RPMI7951 (cell line): ENCODE measurements at places on chromosomes 4 and X.
A peak's percentile ranks its signal among the peaks of the same experiment; 100 is the strongest.

- DNase-seq: no peak
Measured at GRCh38 chr4:52850406-52851124, 11.6 kb upstream of the RASL11B start.

GRCh38 chr4:128979934-128980333, 113.4 kb downstream of the SCLT1 start:
- DNase-seq: peak; percentile 70

DNA sequence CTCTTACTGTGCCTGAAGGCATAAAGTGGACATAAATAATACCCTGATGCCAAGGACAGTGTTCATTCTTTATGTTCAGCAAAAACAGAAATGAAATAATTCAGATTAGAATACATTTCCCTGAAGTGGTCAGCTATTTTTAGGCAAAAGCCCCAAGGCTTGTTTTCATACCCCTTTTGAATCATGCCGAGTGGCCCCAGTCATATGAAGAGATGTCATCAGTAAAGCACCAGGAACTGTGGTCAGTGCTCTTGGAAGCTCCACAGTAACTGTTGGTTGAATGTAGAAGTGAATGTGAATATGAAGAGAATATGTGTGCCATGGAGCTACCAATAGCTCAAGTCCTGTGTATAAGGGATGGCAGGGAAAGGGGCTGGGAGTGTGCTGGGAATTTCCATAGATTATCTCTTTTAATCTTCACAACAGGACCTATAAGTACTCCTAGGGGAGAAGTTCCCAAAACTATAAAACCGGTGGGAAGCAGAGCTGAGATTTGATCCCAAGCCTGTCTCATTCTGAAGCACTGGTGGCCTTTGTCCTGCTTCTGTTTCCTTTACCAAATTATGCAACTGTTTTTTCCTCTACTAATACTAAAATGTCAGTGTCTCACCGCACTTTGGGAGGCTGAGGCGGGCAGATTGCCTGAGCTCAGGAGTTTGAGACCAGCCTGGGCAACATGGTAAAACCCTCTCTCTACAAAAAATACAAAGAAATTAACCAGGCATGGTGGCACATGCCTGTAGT, 52.6 kb downstream of the FNIP2 start:
- peak; percentile 54 for DNase-seq

DNA sequence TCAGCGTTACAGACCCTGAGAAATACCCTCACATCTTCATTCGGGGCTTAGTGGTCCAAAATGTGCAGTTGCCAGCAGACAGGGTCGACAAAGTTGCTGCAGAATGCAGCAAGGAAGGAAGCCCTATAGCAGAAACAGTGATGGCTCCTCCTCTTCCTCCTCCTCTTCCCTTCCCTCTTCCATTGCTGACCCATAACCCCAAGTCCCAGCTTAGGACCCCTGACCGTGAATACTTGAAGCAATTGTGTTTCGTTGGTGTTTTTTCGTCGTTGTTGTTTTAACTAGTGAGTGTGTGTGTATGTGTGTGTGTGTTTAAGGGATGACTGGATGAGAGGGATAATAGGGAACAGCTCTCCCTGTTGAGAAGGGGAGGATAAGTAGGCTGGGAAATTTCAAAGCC, 69.5 kb downstream of the SLAIN2 start:
- DNase-seq: no peak

DNA sequence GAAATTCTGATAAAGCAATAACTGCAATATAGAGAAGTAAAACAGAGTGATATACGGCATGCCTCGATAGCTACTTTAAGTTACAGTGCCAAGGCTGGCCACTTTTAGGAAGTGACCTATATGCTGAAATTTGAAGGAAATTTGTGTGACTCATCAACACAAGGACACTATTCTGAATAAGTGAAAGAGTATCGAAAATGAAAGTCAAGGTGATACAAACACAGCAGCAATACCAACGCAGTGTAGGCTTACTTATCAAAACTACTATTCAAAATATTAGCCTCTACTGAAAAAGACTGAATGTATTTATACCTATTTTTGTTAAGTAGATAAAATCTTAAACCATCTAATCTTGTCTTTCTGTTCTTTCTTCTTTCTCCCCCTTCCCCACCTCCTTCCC, 459.9 kb upstream of the GNPDA2 start:
- no peak for DNase-seq

DNA sequence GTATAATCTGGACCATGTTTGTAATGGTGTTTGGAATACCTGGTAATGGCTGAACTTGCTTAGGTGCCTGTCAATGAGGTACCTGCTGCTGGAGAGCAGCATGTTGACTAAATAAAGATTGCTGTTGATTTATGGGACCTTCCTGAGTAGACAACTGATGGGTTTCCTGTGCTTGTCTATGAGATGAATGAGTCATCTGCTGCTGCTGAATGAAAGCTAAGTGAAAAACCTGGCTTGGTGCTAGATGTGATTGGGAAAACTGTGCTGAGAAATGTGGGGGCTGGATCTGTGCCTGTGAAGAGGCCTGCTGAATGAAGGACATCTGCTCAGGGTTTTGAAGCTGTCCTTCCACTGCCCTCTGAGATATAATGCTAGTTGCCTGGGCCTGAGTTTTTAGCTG, 69.6 kb downstream of the WNK3 start:
- DNase-seq: no peak

GRCh38 chrX:100247826-100248225, 162.2 kb downstream of the PCDH19 start:
- DNase-seq: no peak
